AG08396 (cell line): ENCODE measurements at places on chromosomes 1 and 21.

DNA sequence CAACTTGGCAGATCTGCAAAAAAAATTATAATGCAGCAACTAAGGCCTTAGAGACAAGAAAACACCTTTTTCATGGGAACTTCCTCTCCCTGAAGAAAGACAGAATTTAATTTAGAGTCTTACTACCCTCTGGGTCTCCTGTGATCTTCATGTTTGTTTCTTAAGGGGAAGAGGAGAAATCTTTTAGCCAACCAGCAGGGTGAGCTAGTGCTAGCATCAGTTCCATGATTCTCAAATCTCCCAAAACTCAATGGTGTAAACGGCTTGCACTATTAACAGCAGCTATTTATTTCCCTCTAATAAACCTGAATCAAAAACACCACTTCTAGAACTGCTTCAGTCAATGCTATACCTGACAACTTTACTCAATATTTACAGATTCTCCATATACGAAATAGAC lies 3.8 kb downstream of the ZNF644 start:
- no peak for DNase-seq

- DNase-seq, result no peak
Observed at GRCh38 chr1:177307771-177308170, 137.0 kb downstream of the BRINP2 start.

DNA sequence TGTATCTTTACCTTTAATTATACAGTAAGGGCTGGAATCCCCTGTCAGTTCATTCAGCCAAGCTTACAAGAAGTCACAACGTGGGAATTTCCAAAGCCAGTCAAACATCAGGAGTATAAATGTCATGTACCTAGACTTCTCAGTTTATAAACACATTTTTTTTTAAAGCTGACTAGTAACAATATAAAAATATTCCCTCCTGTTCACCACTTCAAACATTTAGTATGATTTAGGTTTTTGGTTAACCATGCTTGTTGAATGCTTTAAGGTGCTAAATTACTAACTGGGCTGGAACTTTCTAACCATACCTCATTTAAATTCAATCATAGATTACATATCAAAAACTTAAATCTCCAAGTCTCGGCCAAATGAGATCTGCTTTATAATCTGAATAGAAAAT lies 44.0 kb downstream of the JAK1 start:
- no peak for DNase-seq

GRCh38 chr1:211329764-211330201 lies 3.1 kb downstream of the TRAF5 start:
- no peak for DNase-seq

DNA sequence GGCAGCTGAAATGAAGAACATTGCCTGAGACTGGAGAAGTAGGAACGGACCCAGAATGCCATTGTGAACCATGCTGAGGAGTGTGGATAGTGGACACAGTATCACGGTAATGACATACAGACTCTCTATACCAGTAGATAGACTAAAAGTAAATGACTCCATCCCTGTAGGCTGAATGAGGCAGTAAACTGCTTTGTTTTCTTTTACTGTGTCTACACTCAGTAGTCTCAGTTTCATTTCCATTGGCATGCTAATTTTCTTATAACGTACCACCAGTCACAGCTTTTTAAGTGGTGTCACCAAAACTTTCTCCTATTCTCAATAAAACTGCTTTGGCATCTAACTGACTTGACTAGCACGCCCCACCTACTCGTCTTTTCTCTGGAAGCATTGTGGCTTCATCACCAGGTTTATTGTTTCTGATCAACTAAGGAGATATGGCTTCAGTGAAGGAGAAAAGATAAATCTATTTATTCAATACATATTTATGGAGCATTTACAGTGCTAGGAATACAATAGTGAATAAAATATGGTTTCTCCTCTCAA lies 8.4 kb upstream of the ZNF697 start:
- no peak for DNase-seq

DNA sequence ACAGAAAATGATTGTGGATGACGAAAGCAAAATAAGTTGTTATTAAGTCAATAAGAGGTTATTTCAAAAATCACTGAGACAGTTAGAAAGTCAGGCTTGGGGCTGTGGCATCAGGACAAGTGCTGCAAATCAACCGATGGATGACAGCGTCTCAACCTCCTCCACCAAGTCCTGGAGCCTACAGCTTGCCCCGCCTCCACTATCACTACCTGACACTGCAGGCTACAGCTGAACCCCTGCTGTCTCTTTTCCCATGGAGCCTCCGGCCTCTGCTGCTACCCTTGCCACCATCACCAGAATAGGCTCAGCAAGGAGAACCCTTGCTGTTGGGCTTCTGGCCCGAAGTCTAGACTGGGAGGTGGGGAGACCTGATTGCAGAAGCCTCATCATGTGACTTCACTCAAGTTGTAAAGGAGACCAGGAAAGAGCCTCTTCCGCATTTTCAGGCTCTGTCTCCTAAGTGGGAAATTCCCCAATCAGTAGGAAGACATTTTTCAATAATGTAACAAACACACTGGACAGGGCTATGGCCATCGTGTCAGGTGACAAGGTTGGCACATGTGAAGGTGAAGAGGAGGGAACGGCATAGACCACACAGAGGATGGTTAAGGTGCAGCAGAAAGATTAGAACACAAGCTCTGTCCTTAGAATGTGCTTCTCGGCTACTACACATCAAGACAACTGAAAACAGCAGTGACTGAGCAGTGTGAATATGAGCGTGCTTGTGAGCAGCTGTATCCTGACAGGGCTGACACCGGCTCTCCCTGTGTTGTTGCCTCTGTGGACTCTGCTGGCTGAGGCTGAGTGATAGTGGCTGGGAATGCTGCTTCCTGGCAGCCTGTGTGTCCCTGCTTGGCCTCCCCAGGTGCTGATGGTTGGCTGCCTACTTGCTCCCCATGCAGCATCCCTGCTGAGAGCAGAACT lies 660.7 kb downstream of the PTPRU start:
- no peak for DNase-seq

GRCh38 chr1:164515711-164516331 lies 43.2 kb upstream of the PBX1 start:
- no peak for DNase-seq

GRCh38 chr1:229557913-229558414 lies 543 bp downstream of the ABCB10 start:
- DNase-seq, result peak; percentile 64

DNA sequence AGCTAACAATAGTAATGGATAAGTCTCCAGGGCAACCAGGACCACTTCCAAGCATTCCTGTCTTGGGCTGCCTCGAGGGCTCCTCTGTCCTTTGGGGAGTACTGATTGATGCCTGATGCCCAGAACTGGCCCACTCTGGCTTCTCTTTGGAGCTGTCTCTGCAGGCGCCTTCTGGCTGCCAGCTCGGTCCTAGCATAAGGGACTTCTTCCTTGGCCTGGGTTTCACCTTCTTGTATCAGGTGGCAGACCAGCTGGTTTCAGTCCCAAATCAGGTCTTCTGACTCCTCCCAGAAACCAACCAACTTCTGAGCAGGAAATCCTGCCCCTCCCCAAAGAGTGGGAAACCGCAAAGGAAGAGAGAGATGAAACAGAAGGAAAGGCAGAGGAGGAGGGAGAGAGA lies 10.6 kb downstream of the G0S2 start:
- no peak for DNase-seq

- no peak for DNase-seq
Observed at GRCh38 chr1:181366910-181367309, 116.4 kb upstream of the CACNA1E start.

DNA sequence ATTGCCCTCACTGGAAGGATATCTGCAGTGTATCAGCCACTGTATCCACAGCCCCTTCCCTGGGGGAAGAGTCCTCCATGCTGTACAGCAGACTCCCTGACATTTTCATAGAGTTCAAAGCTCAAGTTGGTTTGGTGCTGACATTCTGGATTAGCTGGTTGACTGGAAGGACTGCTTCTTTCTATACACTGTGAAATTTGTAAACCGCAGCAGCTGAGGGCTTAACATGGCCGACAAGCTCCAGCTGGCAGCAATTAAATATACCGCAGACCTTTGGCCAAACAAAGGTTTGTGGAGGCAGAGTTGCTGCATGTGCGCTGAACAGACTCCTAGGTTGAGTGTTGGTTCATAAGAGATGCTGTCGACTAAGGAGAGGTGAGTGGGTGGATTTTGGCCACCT lies 126.4 kb downstream of the DHRS3 start:
- DNase-seq, result no peak
